ENCODE measurements at places on chromosomes 1 and 21.

GRCh38 chr1:203080456-203080855, 5.4 kb downstream of the MYOG start:
- DNase-seq: no peak

GRCh38 chr21:27564684-27565301, 597.9 kb upstream of the ADAMTS5 start:
- DNase-seq: no peak

DNA sequence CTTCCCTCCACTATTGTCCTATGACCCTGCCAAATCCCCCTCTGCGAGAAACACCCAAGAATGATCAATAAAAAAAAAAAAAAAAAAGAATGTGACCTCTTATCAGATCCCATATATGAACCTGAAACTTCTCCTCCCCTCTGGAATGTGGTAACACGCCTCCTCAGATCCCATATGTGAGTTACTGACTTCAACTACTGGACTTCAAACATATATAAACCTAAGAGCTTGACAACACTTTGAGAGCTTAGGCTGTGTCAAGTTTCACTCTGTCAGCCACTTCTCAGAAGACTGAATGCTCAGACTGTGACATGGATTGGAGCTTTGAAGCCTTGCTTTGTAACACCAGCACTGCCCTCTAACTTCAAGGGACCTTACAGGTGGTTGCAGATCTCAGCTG, 148.4 kb downstream of the COP1 start:
- no peak for DNase-seq

GRCh38 chr1:95396557-95396956, 162.5 kb downstream of the RWDD3 start:
- DNase-seq: no peak

GRCh38 chr1:1943834-1944570, 24.9 kb upstream of the TMEM52 start:
- peak; percentile 30 for DNase-seq

GRCh38 chr1:100183370-100183769, 5.3 kb upstream of the LRRC39 start:
- no peak for DNase-seq

DNA sequence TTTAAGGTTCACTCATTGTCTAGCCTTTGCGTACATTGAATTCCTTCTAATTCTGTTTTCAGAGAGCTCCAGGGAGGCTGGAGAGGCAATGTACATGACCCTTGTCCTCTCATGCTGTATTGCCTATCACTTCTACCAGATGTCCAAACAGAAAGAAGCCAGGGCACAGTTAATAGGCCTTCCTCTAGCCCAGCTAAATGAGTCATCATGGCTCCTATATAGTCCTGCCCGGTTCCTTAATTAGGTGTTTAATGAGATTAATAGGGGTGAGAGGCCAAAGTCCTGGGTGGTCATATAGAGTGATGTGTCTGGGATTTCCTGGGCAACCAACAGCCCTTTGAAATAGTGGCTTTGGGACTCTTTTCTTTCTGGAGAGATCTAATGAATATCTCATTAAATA, 76.3 kb downstream of the ZSCAN20 start:
- no peak for DNase-seq

- no peak for DNase-seq
Measured at GRCh38 chr21:41186755-41187536, 19.0 kb downstream of the BACE2 start.

DNA sequence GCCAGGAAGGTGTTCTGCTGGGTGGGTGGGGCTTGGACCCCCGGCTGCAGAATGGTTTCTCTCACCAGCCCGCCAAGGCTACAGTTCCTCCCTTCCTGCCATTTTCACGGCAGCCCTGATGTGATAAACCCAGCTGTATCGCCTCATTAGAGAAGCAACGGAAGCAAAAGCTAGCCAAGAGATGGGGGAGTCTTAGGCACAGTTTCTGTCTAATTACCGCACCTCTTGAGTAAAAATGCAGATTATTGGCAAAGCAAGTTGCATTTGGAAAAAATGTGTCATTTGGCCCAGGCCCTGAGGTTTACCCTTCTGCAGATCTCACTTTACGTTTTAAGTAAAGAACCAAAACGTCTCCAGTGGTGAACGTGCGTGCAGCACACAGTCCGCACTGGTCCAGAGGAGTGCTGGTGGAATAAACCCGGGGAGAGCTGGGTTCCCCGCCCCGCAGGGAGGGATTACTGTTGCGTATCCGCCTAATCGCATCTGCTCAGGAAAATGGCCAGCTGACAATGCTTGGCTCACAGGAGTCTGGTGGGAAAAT, 109.9 kb downstream of the GALNT2 start:
- DNase-seq: no peak
